Putamen (tissue), 1 donor: ENCODE measurements at places on chromosomes 5 and 9.
A peak's percentile ranks its signal among the peaks of the same experiment; 100 is the strongest.

DNA sequence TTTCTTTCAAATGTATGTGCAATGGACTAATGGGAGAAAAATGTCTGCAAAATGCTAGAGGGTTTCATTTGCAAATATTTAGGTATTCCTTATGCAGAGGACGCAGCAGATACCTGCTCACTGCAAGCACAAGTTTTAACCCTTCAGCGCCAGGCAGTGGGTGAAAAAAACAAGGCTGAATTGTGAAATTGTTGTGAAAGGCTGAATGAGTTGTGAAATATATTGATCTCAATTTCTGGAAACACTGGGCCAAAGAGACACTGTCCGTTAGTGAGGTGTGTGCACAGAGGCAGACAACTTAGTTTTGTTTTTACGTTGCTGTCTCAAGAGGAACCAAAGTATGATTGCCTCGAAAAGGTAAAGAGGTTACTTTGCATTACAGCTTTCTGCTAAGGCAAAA lies 18.8 kb downstream of the FUBP3 start:
- no peak for DNase-seq

DNA sequence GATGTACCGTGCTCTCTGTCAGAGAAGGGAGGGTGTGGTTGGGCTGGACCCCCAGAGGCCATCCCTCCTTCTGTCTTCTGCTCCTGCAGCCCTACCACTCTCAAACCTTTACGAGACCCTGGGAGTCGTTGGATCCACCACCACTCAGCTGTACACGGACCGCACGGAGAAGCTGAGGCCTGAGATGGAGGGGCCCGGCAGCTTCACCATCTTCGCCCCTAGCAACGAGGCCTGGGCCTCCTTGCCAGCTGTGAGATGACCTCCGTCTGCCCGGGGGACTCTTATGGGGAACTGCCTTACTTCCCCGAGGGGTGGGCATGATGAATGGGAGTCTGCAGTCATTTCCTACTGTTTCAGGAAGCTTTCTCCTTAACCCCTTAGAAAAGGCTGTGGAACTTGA lies 17.5 kb downstream of the TGFBI start:
- DNase-seq: no peak

GRCh38 chr5:31860278-31860677 lies 221.3 kb downstream of the PDZD2 start:
- no peak for DNase-seq

- no peak for DNase-seq
Measured at GRCh38 chr5:157670662-157671591, at the start of gene C5orf52. Gene C5orf52 (plus strand): TSS chr5:157671533. CDS start chr5:157671615, 82 bp downstream.

DNA sequence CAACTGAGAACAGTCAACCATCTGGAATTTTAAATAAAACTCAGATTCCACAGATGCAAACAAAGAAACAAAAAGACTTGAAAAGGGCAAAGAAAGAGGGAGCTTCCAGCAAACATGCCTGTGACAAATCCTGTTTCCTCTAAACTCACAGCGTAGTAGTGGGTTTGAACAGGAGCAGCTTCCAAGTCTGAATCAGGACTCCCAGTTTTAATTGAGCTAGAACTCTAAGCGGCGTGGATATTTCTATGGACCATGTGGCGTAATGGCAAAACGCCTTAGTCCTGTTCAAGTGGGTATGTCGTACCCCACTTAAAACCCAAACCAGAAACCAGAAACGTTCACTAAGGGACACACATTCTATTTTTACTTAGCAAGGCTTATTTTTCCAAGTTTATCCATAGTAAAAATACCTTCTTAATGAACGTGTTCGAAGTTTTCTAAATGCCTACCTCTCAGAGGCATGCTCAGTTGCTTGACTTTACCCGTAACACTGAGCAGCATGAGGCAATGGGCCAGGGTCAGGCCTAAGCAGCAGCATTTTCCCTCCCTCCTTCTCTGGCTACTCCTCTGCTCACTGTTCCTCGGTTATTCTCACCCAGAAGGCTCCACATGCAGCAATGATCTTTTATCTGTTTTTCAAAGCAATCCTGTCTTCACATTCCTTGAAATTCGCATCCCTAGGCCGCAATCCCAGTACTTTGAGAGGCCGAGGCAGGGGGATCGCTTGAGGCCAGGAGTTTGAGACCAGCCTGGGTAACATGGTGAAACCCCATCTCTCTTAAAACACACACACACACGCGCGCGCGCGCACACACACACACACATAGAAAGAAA lies 77.9 kb downstream of the FNBP1 start:
- DNase-seq: no peak

GRCh38 chr5:6194906-6195612 lies 183.3 kb downstream of the MED10 start:
- no peak for DNase-seq

- DNase-seq: no peak
Measured at GRCh38 chr9:14412775-14413174, 98.8 kb upstream of the NFIB start.

DNA sequence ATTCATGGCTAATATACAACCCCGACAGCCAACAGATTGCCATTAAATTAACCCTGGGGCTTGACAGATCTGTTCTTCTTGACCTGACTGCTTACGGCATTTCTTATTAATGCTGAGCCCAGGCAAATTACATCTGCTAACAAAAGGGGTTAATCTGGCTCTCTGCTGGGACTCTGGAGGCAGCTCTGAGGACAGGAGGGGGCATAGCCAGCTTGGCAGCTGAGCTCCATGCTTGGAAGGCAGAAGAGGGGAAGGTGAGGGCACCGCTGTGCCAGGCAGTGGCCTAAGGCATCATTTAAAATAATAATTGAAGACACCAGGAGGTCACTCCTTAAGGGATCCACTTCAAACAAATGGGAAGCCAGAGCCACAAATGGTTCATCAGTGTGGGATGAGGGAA lies 126.0 kb upstream of the GPR151 start:
- DNase-seq: no peak

DNA sequence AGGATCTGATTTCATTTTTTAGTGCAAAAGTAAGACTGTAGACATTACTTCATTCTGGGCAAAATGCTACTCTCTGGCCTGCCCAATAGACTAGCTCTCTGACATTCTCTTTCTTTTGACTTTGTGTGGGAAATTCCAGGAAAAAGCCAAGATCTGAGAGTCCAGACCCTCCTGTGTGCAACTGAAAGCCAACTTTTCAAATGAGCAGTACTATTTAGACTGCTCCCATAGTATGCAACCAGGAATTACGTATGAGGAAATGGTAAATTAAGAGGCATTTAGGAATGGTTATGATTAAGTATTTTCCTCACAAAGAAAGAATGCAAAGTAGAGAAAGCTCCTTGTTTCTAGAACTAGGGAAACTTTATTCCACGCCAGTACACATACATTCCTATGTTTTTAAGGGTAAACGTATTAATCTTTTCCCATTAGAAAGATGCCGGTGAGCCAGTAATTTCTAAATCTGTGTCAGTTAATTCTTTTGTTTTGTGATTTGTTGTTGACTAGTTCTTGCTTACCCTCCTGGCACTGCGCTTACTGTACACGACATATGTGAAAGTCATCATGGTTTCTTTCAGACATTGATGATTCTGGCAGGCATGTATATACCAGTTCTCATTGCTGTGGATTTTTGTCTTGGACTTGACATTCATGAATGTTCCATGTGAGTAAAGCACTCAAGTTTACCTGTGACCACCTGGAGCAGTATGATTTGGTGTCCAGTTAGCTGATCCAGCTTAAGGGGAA lies 56.0 kb downstream of the AOPEP start:
- DNase-seq: no peak

DNA sequence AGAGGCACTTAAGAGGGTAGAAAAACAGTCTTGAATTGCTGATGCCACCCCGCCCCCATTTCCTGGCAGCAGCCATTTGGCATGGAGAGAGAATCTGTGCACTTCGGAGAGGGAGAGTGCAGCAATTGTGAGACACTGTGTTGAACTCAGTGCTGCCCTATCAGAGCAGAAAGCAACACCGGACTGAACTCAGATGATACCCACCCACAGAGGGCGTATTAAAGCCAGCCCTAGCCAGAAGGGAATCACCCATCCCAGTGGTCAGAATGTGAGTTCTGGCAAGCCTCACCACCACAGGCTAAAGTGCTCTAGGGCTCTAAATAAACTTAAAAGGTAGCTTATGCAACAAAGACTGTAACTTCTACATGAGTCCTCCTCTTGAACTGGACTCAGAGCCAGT lies 88.4 kb upstream of the RGS7BP start:
- DNase-seq: no peak

- DNase-seq: no peak
Measured at GRCh38 chr5:14268738-14269137, 125.6 kb downstream of the TRIO start.

- DNase-seq: no peak
Measured at GRCh38 chr5:37838152-37838932, 1.5 kb downstream of the GDNF start.

GRCh38 chr9:124880501-124880900 lies 18.6 kb downstream of the ARPC5L start:
- peak; percentile 70 for DNase-seq
